ENCODE measurements at places on chromosomes 4 and X. TPM values are rescaled to one million over a fixed set of nuclear protein-coding genes. Genes with fewer than 3 reads are reported as not detected.

GRCh38 chrX:13463608-13464007 lies 105.8 kb upstream of the EGFL6 start:
- H3K36me3 ChIP-seq: no peaks in the 10 kb centered on the region
- H3K4me1 ChIP-seq: no peaks in the 10 kb centered on the region
- H3K4me3 ChIP-seq: no peak overlapping the region
- no peak overlapping the region for H3K27ac ChIP-seq

DNA sequence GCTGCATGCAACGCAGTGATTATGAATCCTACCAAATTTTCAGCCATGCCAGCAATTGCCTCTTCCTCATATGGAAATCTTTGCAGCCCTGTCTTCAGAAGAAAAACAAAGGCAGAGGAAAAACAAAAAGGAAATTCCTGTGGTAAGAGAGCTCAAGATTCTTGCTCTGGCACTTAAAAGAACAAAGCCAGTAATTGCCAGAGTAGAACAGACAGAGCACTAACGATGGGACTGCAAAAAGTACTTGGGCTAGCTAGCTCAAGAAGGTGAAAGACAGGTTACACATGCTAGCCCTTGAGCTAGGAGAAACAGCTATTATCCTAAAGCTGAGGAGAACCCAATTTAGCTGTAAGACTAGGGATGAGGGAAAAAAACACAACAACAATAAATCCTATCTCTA lies 582.3 kb downstream of the KCNIP4 start:
- no peak overlapping the region for H3K27ac ChIP-seq
- no peak overlapping the region for H3K4me3 ChIP-seq
- H3K4me1 ChIP-seq: peaks cover 4% of the 10 kb centered on the region
- H3K36me3 ChIP-seq: no peaks in the 10 kb centered on the region

GRCh38 chrX:112654871-112655270 lies 24.9 kb downstream of the LHFPL1 start:
- no peaks in the 10 kb centered on the region for H3K4me1 ChIP-seq
- no peaks in the 10 kb centered on the region for H3K27me3 ChIP-seq
- H3K27ac ChIP-seq: no peak overlapping the region
- no peaks in the 10 kb centered on the region for H3K36me3 ChIP-seq
- no peak for DNase-seq

MAGEA12 gene
- total RNA-seq: not detected

P2RY4 gene
- total RNA-seq: not detected

SORBS2 gene
- 290 TPM for total RNA-seq

Data from thyroid gland (tissue), 4 donors.